ENCODE measurements at places on chromosomes 4 and X. TPM values are rescaled to one million over a fixed set of nuclear protein-coding genes. Genes with fewer than 3 reads are reported as not detected.

The SPANXB1 gene
- not detected for total RNA-seq

The VCX3A gene
- not detected for total RNA-seq

The DCAF8L2 gene
- total RNA-seq: not detected

The MAP7D3 gene
- total RNA-seq: 14.6 TPM

The UCP1 gene
- 0.11 TPM for total RNA-seq

The KDR gene
- total RNA-seq: 16.1 TPM

The GJB1 gene
- not detected for total RNA-seq

The GYG2 gene
- 0.76 TPM for total RNA-seq

The BST1 gene
- total RNA-seq: 25.1 TPM

The PLK4 gene
- 6.3 TPM for total RNA-seq

The ARAF gene
- 16.5 TPM for total RNA-seq

The TLR10 gene
- total RNA-seq: not detected

The FATE1 gene
- total RNA-seq: not detected

The SYTL4 gene
- 7.1 TPM for total RNA-seq

The HOPX gene
- total RNA-seq: 7.1 TPM

The NXF2 gene
- total RNA-seq: not detected

The LRRC66 gene
- total RNA-seq: not detected

The HSPA4L gene
- 1.6 TPM for total RNA-seq

The FOXP3 gene
- not detected for total RNA-seq

The C4orf36 gene
- not detected for total RNA-seq

The ARHGEF38 gene
- not detected for total RNA-seq

The CCKAR gene
- total RNA-seq: not detected

The FAM133A gene
- 0.79 TPM for total RNA-seq

All from placental epithelial cell (primary cell).